ENCODE measurements at places on chromosomes 16 and 17. TPM values are rescaled to one million over a fixed set of nuclear protein-coding genes. Genes with fewer than 3 reads are reported as not detected.
A peak's percentile ranks its signal among the peaks of the same experiment; 100 is the strongest.

DNA sequence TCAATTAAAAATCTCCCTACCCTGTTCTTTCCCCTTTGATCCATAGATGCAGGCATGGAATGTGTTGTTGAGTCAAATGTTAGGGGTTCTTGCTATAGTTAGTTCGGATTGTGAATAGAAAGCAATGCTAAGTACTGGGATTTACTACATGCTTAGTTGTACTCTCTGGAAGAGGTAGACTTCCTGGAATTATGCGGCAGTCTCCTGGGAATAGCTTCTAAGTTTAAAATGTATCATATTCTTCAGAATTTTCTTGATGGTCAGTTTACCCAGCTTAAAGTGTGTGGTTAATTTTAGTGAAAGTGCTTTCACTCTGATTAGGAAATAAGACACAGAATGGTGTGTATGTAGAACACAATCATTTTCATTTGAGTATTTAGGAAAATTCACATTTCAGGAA is 3.5 kb downstream of the CLTC start:
- H3K27me3 ChIP-seq = no peaks in the 10 kb centered on the region
- no peak for DNase-seq
- peak overlapping the region; percentile 91 for H3K4me3 ChIP-seq
- H3K36me3 ChIP-seq = peaks cover 17% of the 10 kb centered on the region
- peak overlapping the region; percentile 54 for H3K27ac ChIP-seq

GRCh38 chr16:70345840-70346239 is 863 bp upstream of the DDX19A start:
- H3K27ac ChIP-seq = peak overlapping the region; percentile 91
- peak overlapping the region; percentile 94 for H3K4me3 ChIP-seq
- peaks cover 7% of the 10 kb centered on the region for H3K4me1 ChIP-seq
- peaks cover 8% of the 10 kb centered on the region for H3K36me3 ChIP-seq

DNA sequence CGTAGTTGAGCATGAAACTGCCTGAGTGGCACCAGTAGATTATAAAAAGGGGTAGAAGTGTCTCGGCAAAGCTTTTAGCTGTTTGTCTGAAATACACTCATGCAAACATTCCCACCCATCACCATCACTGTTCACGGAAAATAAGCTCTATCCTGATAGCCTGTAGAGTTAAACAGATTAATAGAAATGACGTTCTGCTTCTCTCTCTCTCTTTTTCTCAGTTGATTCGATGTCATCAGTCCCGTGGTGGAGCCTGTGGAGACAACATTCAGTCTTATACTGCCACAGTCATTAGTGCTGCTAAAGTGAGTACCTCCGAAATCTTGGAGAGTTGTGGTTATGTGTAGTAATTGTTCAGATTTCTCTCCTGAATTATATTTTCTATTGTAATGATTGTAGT is 224.7 kb downstream of the BCAS3 start:
- H3K27ac ChIP-seq = no peak overlapping the region
- no peaks in the 10 kb centered on the region for H3K36me3 ChIP-seq
- H3K27me3 ChIP-seq = no peaks in the 10 kb centered on the region
- H3K4me1 ChIP-seq = no peaks in the 10 kb centered on the region

DNA sequence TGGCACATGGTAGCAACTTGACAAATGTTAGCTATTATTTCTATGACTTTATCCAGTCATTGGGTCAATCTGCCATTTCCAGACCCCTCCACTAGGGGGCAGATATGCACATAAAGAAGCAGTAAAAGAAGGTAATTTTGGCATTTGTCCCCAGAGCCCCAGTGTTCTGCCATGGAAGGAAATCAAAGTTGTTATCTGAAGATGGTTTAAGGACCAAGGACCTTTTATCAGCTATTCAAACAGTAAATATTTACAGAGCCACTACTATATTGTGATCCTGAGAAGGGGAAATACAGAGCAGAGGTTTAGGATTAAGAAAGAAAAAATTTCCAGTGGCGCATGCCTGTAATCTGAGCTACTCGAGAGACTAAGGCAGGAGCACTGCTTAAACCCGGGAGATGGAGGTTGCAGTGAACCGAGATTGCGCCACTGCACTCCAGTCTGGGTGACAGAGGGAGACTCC is 20.0 kb downstream of the TRAF4 start:
- H3K36me3 ChIP-seq = no peaks in the 10 kb centered on the region
- DNase-seq = peak; percentile 42
- no peak overlapping the region for H3K27ac ChIP-seq
- no peaks in the 10 kb centered on the region for H3K27me3 ChIP-seq
- no peak overlapping the region for H3K4me3 ChIP-seq

The TBC1D3K gene
- total RNA-seq = 1.5 TPM

DNA sequence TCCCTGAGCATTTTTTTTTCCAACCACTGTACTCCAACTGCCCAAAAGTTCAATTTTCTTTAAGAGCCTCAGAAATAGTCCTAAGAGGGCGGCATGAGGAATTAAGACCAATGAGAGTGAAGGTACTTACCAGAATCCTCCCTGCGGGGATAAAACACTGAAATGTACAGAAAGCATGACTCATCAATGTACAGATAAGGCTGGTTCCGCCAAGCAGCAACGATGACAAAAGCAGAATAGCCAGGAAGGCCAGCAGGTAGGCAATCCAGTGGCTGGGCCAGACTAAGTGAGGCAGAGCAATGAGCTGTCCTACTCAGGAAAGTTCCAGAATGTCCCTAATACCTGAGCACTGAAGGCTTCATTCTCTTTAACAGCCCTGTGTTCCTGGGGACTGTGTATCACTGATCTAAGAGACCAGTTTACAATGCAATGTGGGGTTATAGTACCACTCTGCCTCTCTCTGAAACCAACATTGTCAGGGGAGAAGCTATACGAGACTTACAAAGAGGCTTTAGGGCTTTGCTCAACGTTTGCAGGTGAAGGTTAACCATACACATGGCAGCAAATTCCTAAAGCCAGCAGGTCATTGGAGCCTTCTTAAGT is 11.0 kb upstream of the GPR139 start:
- no peak overlapping the region for H3K27ac ChIP-seq
- no peak overlapping the region for H3K4me3 ChIP-seq
- H3K27me3 ChIP-seq = peaks cover 8% of the 10 kb centered on the region
- no peak for DNase-seq

The SNAI3 gene
- not detected for total RNA-seq

The RPL38 gene
- total RNA-seq = 968 TPM

The ACSM3 gene
- 0.44 TPM for total RNA-seq

- H3K27me3 ChIP-seq = no peaks in the 10 kb centered on the region
- no peaks in the 10 kb centered on the region for H3K36me3 ChIP-seq
- no peak for DNase-seq
- H3K4me3 ChIP-seq = no peak overlapping the region
These were observed 5.5 kb upstream of the RHBDF2 start for GRCh38 chr17:76506408-76507345.

The COG4 gene
- 45.4 TPM for total RNA-seq

GRCh38 chr17:51702963-51703360 is 442.6 kb downstream of the UTP18 start:
- H3K27ac ChIP-seq = no peak overlapping the region
- no peaks in the 10 kb centered on the region for H3K4me1 ChIP-seq
- H3K27me3 ChIP-seq = no peaks in the 10 kb centered on the region
- H3K36me3 ChIP-seq = no peaks in the 10 kb centered on the region
- H3K4me3 ChIP-seq = no peak overlapping the region
- DNase-seq = no peak

- DNase-seq = no peak
- H3K4me3 ChIP-seq = no peak overlapping the region
- no peak overlapping the region for H3K27ac ChIP-seq
- H3K4me1 ChIP-seq = peaks cover 5% of the 10 kb centered on the region
- H3K27me3 ChIP-seq = no peaks in the 10 kb centered on the region
- H3K36me3 ChIP-seq = peaks cover 3% of the 10 kb centered on the region
These were observed 230.8 kb downstream of the TANC2 start for GRCh38 chr17:63196772-63197335.

GRCh38 chr16:68091380-68092261 is 6.5 kb downstream of the NFATC3 start:
- no peak for DNase-seq
- peaks cover 4% of the 10 kb centered on the region for H3K4me1 ChIP-seq
- H3K27ac ChIP-seq = no peak overlapping the region
- no peaks in the 10 kb centered on the region for H3K36me3 ChIP-seq

The OTOP3 gene
- not detected for total RNA-seq

DNA sequence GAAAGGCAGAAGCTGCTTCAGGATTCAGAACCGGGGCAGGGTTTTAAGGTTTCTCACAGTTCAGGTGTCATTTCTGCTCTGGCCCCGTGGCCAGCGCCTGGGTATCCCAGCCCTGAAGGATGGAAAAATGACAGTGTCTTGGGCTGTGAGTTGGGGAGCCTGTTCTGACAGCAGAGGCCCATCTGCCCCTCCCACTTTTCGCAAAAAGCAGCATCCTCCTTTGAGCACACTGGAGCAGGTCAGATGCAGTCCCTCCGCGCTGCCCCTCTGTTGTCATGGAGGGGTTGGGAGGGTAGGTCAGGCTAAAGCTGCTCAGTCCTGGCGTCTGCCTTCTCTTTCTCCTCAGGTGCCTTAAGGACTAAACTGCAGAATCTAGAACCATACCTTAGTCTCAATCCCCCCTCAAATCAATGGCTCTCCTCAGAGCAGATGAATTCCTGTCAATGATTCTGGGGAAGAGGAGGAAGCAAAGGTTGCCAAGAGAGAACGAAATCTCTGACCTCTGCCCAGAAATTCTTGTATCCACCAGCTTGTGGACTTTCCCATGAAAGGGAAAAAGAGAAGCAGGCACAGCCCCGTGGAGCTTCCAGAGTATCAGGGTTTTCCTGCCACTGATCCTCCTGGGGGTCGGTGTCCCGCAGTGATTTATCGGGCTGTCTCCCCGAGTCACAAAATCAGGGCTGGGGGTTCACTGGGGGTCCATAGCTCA is 7.3 kb downstream of the NEUROD2 start:
- no peak for DNase-seq
- H3K27me3 ChIP-seq = peaks cover 29% of the 10 kb centered on the region
- no peak overlapping the region for H3K27ac ChIP-seq
- no peaks in the 10 kb centered on the region for H3K36me3 ChIP-seq
- no peak overlapping the region for H3K4me3 ChIP-seq

The DHRS7C gene
- total RNA-seq = not detected

The TP53TG3F gene
- total RNA-seq = 0.54 TPM

- H3K4me1 ChIP-seq = no peaks in the 10 kb centered on the region
- H3K36me3 ChIP-seq = no peaks in the 10 kb centered on the region
- no peak overlapping the region for H3K27ac ChIP-seq
- DNase-seq = no peak
- H3K4me3 ChIP-seq = no peak overlapping the region
These were observed 36.4 kb upstream of the HSBP1 start for GRCh38 chr16:83771306-83771942.

Measured in Panc1 (cell line).